Hematopoietic multipotent progenitor cell treated with erythropoietin and hydrocortisone succinate and interleukin-3 and kit ligand, for 17 days (in vitro differentiated cells): ENCODE measurements at places on chromosomes 7 and 10.

GRCh38 chr7:17844022-17844421, 96.3 kb downstream of the SNX13 start:
- no peak for DNase-seq

- DNase-seq: no peak
Measured at GRCh38 chr10:89425000-89425399, 10.6 kb downstream of the IFIT5 start.

GRCh38 chr7:114930829-114931655, 9.1 kb downstream of the MDFIC start:
- DNase-seq: no peak

DNA sequence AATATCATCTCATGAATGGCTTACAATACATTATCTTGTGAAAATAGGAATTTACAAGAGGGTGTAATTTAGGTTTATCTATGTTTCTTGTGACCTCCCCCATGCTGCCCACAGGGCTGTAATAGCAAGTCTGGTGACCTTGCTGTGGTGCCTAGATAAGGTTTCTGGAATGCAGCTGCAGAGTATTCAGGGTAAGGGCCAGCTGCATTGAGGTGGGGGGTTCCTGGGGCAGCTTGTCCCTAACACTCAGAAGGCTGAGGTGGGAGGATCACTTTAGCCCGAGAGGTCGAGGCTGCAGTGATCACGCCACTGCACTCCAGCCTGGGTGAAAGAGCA, 5.3 kb upstream of the DHTKD1 start:
- peak; percentile 49 for DNase-seq

DNA sequence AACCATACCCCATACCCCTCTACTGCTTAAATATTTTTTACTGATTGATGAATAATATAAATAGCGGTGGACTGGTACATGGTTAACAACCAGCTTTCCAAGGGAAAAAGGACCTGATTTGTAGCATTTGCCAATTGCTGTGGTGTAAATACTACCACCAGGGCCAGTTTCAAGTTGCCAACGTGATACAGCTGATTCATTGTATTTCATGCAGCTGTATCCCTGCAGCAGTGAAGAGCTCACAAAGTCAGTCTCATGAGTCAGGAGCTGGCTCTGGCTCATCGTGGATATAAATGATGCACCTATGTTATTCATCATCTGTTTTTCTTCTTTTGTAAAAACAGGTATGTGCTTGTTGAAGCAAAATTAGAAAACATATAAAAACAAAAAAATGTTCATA, 15.2 kb downstream of the CALML5 start:
- no peak for DNase-seq

- DNase-seq: no peak
Measured at GRCh38 chr10:29479081-29479925, 155.5 kb downstream of the SVIL start.

GRCh38 chr7:105336009-105336408, 52.7 kb downstream of the SRPK2 start:
- no peak for DNase-seq

GRCh38 chr7:147182874-147183273, 1066.3 kb downstream of the CNTNAP2 start:
- no peak for DNase-seq

DNA sequence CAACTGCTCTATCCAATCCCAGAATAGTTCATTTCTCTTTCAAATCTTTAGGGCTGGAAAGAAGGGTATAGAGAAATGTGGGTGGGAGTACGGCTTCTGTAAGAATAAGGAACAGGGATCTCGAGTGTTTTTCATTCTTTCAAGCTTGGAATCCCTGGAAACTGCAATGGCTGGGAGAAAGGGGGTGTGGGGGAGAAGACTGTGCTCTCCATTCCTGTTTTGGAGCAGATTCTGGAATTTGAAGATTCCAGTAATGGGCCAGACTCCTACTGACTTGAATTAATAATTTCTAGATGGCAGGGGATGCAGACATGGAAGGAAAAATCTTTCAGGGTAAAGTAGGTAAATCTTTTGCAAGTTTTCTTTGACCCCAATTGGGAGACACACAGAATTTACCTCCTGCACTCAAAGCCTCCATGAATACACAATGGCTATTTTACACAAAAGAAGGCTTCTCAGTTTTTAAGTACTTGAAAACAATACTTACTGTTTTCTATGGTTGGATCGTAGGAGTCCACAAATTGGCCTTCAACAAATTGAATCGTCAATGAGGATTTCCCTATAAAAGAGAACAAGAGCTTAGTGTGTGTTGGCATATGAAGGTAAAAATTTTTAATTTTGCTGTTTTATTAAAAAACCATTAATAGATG, 29.1 kb downstream of the RHEB start:
- no peak for DNase-seq

DNA sequence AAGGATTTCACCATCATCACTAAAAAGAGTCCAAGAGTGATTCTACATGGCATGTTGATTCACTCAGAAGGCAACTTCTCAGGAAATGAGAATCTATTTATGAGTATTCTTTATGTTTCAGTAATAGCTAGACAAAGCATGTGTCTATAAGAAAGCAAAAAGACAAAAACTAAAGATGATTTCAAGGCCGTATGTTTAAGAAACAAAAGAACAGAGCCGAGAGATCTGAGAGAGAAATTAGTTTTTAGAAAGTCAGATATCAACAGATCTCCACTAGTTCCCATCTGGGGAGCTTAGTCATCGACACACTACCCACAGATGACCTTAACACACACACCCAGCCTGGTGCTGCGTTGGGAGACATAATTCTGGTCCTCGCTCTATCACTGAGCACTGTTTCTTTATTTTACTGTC, 21.0 kb downstream of the PIP4K2A start:
- DNase-seq: peak; percentile 83

DNA sequence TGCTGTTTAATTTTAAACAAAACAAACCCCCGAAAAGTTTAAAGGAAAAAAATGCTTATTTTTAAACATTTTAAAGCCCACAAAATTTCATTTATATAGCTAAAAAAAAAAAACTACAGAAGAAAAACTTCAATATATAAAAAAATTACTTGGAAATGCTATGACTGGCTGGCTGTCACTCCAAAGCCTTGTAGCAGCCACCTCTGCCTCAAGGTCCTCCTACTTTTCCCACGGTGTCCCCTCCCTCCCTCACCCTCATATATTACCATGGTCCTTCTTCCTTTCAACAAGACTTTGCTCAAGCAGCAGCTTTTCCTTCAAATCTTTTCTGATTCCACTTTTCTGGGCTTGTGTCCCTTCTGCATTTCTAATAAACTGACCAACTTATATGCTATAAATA, 122.0 kb downstream of the TPK1 start:
- DNase-seq: no peak

GRCh38 chr7:124856299-124856888, 73.2 kb downstream of the POT1 start:
- peak; percentile 37 for DNase-seq

- no peak for DNase-seq
Measured at GRCh38 chr10:112986544-112987190, 36.6 kb downstream of the TCF7L2 start.

DNA sequence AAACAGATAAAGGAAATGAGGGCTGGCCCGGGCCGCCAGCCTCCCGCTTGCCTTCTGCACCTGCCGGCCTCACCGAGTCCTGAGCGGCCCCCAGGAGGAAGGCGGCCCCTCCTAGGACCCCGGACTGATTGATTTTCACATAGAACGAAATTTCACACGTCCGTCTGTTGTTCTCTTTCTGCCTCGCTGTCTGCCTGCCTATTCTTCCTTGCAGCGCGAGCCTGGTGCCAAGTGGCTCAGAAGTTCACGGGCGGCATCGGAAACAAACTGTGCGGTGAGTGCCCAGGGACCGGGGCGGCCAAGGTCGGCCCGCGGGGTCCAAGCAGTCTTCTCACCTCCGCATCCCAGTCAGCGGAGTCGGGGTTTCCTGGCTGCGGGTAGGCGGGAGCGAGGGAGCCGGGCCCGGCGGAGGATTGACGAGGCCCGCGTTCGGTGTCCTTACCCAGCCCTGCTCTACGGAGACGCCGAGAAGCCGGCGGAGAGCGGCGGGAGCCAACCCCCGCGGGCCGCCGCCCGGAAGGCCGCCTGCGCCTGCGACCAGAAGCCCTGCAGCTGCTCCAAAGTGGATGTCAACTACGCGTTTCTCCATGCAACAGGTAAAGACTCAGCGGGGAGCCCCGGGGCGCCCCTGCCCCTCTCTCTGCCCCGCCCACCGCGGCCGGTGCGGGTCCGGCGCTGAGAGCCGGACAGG, 967 bp downstream of the GAD2 start:
- DNase-seq: no peak

GRCh38 chr7:15853832-15854470, 167.5 kb upstream of the MEOX2 start:
- DNase-seq: no peak

GRCh38 chr7:126682176-126682575, 570.6 kb downstream of the GRM8 start:
- no peak for DNase-seq
